ENCODE measurements at places on chromosomes 6 and 20. TPM values are rescaled to one million over a fixed set of nuclear protein-coding genes. Genes with fewer than 3 reads are reported as not detected.

MCCD1 gene
- not detected for total RNA-seq

GABRR2 gene
- total RNA-seq: 3.1 TPM

SDC4 gene
- 178 TPM for total RNA-seq

ENPP1 gene
- total RNA-seq: 2.4 TPM

DNA sequence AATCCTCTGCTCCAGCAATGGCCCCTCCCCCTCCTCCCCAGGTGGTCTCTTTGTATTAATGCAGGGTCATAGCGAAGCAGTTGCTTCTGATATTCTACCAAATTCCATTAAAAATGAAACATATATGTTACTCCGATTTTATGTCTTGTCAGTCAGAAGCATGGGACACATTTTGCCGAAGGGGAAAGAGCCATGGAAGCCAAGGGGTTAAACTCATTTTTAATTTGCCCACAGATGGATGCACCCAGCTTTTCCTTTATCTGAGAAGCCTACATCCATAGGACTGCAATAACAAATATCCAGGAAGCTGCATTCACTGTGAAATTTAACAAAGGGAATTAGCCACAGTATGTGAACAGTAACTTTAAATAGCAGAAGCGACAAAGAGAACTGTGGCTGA lies 688.2 kb downstream of the QKI start:
- H3K36me3 ChIP-seq: no peaks in the 10 kb centered on the region
- H3K27ac ChIP-seq: no peak overlapping the region
- H3K4me3 ChIP-seq: no peak overlapping the region
- no peak for DNase-seq
- peaks cover 9% of the 10 kb centered on the region for H3K4me1 ChIP-seq

DNA sequence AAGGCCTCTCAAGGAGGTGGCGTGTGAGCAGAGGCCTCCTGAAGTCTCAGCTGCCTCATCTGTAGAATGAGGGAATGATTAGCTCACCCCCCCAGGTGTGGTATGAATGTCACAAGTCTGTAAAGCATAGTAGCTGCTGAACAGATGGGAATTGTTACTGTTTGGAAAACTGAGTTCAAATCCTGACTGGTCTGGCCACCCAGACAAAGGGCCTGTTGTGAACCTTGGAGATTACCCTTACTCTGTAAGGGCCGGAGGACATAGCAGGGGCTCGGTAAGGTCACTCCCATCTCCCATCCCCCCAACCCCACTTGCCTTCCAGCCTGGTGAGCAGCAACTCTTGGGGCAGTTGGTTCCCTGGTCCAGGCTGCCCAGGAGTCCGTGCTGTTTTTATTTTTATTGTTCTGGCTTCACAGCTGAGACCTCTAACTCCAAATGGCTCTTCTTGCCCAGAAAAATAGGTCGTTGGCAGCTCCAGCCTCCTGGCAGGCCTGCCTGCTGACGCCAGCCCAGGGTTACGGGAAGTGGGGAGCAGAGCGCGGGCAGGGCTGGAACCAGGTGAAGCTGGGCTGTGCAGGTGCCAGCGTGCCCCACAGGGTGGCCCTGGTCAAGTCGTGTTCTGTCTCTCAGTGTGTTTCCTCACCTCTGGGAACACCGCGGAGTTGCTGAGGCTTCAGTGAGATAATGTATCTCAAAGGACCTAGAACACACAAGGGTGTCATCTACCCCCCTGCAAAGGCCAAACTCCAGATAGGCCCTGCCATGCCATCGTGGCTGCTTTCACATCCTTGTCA lies 4.5 kb upstream of the SIRPA start:
- H3K4me3 ChIP-seq: no peak overlapping the region
- no peak overlapping the region for H3K27ac ChIP-seq
- no peaks in the 10 kb centered on the region for H3K36me3 ChIP-seq

DNA sequence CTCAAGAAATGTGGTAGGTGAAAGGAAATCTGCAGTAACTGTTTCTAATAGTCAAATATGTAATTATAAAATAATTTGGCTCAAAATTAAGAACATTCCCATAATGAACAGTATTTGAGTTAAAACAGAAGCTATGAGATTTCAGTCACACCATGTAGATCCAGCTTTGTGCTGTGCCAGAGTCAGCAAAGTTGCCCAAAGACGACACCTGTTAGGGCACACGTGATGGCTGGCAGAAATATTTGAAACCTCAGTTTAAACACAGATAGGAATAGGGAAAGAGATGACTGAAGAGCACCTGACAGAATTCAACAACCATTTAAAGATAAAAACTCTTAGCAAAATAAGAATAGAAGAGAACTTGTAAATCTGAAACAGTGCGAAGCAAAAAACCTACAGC lies 129.3 kb downstream of the CD83 start:
- no peak overlapping the region for H3K27ac ChIP-seq
- H3K4me1 ChIP-seq: no peaks in the 10 kb centered on the region
- no peaks in the 10 kb centered on the region for H3K36me3 ChIP-seq
- DNase-seq: no peak

DNA sequence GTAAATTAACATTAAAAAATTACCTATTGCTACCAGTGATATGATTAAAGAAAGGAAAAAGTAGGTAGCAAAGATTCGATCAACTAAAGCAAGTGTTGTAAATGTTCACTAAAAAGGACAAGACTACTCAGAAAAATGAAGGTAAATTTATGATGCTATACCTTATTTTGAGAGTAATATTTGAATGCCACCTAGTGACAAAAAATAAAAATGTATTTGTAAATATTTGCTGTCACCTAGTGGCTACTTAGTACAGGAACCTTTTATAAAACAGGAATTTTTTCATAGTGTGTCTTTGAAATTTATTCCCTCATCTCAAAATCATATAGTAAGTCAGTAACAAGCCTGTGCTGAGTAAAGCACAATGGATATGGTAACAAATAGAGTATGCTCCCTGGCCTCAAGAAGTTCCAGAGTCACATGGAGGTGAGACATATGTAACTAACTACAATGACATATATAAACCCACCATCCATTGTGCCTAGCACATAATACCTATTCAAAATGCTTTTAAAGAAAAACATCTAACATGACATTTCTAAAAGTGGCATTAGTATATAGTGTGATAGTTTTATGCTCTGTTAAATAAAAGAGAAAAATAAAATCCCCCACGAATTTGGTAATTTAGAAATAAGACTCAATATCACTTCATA lies 193.1 kb upstream of the SIM1 start:
- no peak overlapping the region for H3K4me3 ChIP-seq
- no peaks in the 10 kb centered on the region for H3K27me3 ChIP-seq
- no peak for DNase-seq
- no peaks in the 10 kb centered on the region for H3K4me1 ChIP-seq

GRCh38 chr6:139844907-139845306 lies 470.5 kb upstream of the CITED2 start:
- no peak overlapping the region for H3K4me3 ChIP-seq
- no peaks in the 10 kb centered on the region for H3K36me3 ChIP-seq
- H3K27me3 ChIP-seq: no peaks in the 10 kb centered on the region
- no peak for DNase-seq

GRCh38 chr6:119442776-119443184 lies 93.2 kb upstream of the MAN1A1 start:
- H3K27me3 ChIP-seq: no peaks in the 10 kb centered on the region
- peaks cover 18% of the 10 kb centered on the region for H3K4me1 ChIP-seq
- no peak overlapping the region for H3K27ac ChIP-seq

- H3K27ac ChIP-seq: no peak overlapping the region
- H3K27me3 ChIP-seq: no peaks in the 10 kb centered on the region
- no peaks in the 10 kb centered on the region for H3K36me3 ChIP-seq
- peak; percentile 75 for DNase-seq
- no peak overlapping the region for H3K4me3 ChIP-seq
Measured at GRCh38 chr6:41741625-41742490, 5.3 kb downstream of the PGC start.
